HAP-1 (cell line): ENCODE measurements at places on chromosomes 1 and 21.

GRCh38 chr1:153346077-153346723, 2.4 kb downstream of the PGLYRP4 start:
- DNase-seq = no peak

GRCh38 chr1:230821346-230821745, 47.0 kb downstream of the C1orf198 start:
- DNase-seq = no peak

- DNase-seq = no peak
Measured at GRCh38 chr1:30324251-30325084, 398.9 kb downstream of the MATN1 start.

- DNase-seq = no peak
Measured at GRCh38 chr1:200027264-200027823, at the start of gene NR5A2. NR5A2 (plus strand) TSS chr1:200027710; CDS start chr1:200027848, 138 bp downstream.

DNA sequence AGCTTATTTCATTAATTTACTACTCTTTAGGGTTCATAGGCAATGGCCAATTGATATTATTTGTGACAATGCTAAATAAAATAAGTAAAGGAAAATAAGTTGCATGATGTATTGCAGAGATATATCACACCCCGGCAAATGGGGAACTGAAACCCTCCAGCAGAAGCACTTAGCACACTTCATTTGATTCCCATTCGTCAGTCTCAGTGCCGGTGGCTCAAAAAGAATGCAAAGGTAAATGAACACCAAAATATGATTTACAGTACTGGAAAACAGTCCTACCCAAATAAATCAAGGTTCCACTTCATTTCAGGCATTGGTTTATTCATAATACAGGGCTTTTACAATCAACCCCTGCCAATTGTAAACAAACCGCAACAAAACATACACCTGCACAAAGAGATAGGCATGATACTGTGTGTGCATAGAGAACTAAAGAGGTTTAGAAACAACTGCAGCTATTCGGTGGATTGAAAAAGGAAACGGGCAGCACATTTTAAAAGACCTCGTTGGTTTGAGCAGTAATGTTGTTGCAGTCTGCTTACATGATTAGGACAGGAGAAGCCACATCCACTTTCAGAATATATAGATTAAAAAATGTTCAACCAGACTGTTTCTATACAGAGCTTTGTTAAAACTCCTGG, 1019.2 kb downstream of the TTLL7 start:
- DNase-seq = no peak

DNA sequence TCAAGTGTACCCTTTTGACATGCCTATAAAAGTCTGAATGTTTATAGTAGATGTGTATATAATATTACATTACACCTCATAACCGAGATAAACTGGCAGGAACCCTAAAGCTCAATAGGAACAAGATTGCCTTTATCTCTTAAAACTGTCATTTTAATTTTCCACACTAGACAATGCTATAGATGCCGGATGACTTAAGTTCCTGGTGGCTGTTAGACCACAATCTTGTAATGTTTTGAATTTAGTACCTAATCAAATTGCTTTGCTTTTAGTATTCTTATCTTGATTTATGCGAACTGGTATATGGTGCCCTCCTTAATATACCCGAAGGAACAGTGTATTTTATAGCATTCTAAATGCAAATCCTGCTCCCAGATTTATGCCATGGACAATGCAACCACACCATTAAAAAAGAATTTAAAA, 1397.0 kb upstream of the ADGRL4 start:
- no peak for DNase-seq

- DNase-seq = no peak
Measured at GRCh38 chr1:107459204-107459904, 318.5 kb downstream of the NTNG1 start.

- DNase-seq = no peak
Measured at GRCh38 chr1:201358596-201358995, 18.9 kb downstream of the TNNT2 start.

DNA sequence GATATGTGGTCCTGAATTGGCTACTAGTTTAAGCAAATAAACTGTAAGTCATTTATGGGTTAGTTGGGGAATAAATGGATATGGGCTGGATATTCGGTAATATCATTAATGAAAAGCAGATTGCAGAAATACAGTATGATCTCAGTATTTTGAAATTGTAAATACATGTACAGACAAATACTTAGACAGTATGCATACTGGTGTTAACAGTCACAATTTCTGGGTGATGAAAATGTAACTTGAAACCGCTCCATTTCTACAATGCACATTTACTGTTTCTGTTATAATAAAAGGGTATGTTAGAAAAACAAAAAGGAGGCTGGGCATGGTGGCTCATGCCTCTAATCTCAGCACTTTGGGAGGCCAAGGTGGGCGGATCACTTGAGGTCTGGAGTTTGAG, 28.0 kb downstream of the BLZF1 start:
- no peak for DNase-seq

DNA sequence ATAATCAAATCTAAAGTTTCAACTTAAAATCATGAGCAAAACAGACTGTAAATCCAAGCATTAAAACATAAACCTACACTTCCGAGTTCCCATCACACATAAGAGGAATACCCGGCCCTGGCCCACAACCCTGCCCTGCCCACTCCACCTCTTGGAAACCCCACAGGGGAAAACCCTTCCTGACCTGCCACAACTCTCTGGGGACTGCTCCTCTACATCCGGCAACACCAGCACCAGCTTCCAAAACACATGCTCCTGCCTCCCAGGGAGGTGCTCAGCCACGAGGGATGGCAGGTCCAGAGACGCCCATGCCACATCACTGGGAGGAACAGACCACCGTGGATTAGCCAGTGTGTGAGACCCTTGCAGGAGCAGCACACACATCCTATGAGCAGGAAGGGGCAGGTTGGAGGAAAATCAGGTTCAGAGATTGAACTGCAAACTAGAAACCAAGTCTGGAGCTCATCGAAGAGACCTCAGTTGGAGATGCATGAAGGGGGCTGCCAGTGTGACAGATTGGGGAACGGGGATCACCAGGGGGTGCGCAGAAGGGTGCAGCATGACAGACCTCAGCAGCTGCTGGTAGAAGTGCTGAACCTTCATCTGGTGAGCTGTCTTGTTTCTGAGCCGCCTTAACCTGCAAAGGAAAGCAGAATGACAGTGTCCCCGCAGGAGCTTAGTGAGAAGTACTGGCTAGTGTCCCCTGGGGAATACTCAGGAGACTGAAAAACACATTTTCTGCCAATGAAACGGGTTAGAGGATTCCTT, 25.8 kb upstream of the LSS start:
- no peak for DNase-seq

DNA sequence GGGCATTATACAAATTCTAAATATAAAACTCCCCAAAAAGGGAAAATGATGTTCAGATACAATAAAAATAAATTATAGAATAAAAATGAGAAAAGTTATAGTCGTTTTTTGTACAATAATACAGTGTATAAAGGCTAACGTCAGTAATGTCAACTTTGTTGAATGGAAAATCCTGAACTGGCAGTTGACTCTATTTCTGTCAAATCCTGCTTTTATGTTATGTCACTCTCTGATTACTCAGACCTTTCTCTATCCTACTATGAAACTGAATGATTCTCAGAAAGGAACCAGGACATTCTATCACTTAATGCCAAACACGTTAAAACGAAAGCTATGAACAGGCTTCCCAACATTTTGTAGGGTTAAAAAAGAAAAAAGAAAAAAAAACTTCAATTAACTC, 636.4 kb downstream of the USP25 start:
- no peak for DNase-seq

GRCh38 chr1:162200096-162200847, 130.8 kb downstream of the NOS1AP start:
- DNase-seq = no peak

DNA sequence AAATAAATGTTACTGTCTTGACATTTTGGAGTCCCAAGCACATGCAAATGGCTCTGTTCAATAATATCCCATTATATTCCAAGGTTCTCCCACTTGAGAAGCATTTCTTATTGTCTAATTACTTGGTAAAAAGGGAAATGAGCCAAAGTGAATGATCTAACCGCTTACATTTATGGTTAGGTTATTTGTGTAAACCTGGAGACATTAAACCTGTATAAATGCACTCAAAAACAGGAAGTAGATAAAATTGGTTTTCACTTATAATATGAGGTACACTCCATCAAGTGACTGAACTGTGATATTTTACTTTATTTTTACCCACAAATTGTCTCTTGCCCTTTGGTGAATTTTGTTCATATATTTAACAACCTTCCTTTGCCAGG, 26.8 kb downstream of the KIF1B start:
- DNase-seq = no peak

- no peak for DNase-seq
Measured at GRCh38 chr1:212481438-212481767, 48.7 kb downstream of the NENF start.

DNA sequence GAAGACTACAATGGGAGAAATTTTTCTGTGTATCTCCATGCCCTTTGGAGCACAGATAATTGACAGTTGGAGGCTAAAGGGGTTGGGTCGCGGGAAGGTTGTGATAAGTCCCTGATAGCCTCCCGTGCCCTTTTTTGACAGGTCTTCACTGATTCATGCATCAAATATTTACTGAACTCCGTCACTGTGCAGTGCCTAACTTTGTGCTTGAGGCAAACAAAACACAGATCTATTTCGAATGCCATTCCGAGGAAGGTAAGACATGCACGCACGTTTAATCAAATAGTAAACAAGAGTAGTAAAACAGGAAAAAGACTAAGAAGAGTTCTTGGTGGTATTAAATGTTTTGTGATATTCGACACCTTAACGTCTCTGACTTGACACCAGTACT, 494 bp upstream of the PIP5K1A start:
- no peak for DNase-seq

DNA sequence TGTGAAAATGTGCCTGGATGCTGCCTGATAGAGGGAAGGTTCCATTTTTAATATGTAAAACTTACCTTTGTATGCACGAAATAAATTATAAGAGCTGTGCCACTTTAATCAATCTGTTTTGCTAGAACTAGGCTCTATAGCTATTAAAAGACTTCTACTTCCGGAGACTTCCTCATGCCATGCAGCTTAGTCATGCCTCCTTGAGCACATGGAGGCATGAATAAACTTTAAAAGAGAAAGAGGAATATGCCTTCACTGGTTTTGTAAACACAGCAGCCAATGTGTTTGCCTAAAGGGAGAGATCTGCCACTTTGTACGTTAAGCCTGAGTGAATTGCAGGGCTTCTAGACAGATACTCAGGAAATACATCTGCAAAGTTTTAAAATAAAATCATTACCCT, 604.6 kb downstream of the LRRIQ3 start:
- DNase-seq = no peak

- DNase-seq = no peak
Measured at GRCh38 chr1:114126261-114127095, 27.2 kb downstream of the SYT6 start.

- no peak for DNase-seq
Measured at GRCh38 chr1:172005856-172006255, 164.6 kb downstream of the DNM3 start.

GRCh38 chr1:228827019-228827418, 91.7 kb downstream of the RHOU start:
- DNase-seq = no peak

GRCh38 chr1:7223334-7224080, 438.3 kb downstream of the CAMTA1 start:
- no peak for DNase-seq

- no peak for DNase-seq
Measured at GRCh38 chr1:186511761-186512637, 51.1 kb upstream of the PDC start.

- DNase-seq = no peak
Measured at GRCh38 chr1:66332548-66332901, 201.4 kb upstream of the SGIP1 start.

GRCh38 chr1:53143527-53143926, 1.1 kb upstream of the SLC1A7 start:
- no peak for DNase-seq

- no peak for DNase-seq
Measured at GRCh38 chr1:169132512-169133227, 26.2 kb downstream of the ATP1B1 start.

DNA sequence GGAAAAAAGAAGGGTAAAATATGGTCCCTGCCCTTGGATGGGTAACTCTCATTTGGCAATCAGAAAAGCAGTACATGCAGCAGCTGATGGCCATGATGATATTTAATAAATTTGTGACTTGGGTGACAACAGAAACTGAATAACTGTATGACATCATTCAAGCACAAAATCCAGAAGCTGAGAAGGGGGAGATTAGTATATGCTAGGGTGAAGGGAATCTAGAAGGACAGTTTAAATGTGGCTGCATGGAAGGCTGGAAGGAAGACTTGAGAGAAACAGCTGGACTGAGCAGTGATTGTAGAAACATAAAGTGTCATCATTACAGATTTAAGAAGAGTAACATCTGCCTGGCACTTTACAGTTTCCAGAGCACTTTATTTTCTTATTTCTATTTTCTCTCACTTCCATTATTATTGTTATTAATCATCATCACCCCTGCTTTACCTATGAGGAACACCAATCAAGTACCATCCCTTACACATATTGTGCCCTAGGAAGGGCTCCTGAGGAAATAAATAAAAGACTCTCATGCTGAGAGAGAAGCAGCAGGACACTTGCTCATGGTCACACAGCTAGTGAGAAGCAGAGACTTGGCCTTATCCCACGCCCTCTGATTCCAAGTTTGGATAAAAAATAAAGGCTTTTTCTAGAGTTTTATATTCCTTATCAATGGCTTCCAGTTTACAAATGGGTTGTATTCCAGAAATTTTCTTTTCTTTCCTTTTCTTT, 207.2 kb downstream of the PBX1 start:
- DNase-seq = no peak

- no peak for DNase-seq
Measured at GRCh38 chr1:227136210-227136820, 182.0 kb downstream of the CDC42BPA start.

DNA sequence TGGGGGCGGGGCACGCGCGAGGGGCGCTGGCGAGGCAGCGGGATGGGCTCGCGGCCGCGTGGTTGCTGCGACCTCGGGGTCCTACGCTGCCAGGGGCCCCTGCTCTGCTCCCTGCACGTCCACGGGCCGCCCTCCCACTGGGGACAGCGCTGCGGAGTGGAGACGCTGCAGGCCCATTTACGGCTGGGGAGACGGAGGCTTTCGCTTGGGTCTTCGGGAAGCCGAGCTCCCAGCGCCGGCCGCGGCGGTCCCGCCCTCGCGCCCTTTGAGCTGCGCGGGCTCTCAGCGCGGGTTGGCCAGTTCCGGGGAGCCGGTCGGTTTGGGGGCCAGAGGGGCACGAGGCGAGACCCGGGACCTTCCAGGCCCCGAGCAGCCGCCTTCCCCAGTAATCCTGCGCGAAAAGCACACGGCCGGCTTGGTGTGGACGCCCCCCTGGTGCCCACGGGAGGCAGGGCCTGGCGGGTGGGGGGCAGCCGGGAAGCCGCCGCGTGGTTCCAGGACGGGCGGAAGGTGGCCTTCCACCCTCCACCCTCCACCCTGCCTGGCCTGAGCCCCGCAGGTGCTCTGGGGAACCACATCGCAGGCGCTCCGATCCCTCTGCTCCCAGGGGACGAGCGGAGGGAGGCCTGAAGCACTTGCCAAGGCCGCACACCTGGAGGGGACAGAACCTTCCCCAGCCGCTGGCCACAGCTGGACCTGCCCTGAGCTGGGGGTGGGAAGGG, 570 bp upstream of the PEX10 start:
- peak; percentile 15 for DNase-seq
